Activated CD8-positive, alpha-beta memory T cell treated with anti-CD3 and anti-CD28 coated beads, Interleukin-2, amount 10 ng/mL, durations not matched to agents 7 days and 5 days (primary cell): ENCODE measurements at places on chromosomes 1 and 21. TPM values are rescaled to one million over a fixed set of nuclear protein-coding genes. Genes with fewer than 3 reads are reported as not detected.

HES4 gene
- total RNA-seq: 0.61 TPM

SASS6 gene
- 17.1 TPM for total RNA-seq

PAPPA2 gene
- 0.38 TPM for total RNA-seq

SPRR2E gene
- not detected for total RNA-seq

TLR5 gene
- 0.09 TPM for total RNA-seq

C1orf216 gene
- total RNA-seq: 18.3 TPM

PTAFR gene
- total RNA-seq: 0.30 TPM

RHD gene
- total RNA-seq: not detected

ZMYND12 gene
- 1.1 TPM for total RNA-seq

SPRR2G gene
- total RNA-seq: not detected
